ENCODE measurements at places on chromosomes 3 and 15. TPM values are rescaled to one million over a fixed set of nuclear protein-coding genes. Genes with fewer than 3 reads are reported as not detected.

DNA sequence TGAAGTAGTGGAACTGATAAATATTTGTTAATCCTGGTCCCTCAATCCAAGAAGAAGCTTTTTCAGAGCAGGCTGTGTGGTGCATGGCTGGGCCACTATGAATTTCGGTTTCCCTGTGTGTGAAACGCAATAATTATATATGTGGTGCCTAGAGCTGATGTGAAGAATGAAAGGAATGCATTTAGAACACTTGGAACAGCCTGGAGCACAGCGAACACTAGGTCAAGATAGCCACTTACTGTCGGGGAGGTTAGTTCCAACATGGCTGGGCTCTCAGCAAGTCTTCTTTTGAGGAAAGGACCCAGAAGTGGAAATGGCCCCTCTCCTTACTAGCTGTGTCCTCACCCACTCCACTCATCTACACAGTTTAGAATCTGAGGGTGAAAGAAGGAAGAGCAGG is 245.7 kb downstream of the FHIT start:
- no peak for DNase-seq

DNA sequence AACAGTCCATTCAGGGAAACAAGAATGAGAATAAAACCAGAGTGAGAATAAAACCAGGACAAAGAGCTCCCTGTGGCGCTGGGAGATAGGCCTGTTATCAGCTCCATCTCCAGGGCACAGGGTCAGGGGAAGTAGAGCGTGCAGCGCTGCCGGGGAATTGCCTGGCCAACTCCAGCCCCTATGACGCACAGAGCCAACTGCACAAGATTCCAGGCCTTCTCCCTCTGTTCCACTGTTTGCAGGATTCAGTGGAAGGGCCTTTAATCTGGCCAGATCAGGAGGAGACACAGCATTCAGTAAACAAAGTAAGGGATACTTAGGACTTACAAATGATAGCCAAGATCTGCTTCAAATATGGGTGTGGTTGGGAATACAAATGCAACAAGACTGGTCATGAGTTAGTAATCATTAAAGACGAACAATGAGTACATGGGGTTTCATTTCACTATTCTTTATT is 49.4 kb downstream of the ITGB5 start:
- no peak for DNase-seq

DNA sequence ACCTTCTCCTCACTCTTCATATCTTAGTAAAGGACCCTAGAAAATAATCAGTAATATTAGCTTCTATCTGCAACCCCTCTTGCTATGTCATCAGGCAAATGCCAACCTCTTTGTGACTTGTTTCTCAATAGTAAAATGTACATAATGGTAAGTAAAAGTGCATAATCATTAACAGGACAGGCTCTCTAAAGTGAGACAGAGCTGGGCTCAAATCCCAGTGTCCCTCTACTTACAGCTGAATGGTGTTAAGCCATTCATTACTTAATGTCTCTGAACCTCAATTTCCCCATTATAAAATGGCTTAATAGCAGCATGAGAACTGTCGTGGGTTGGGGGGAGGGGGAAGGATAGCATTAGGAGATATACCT is 62.6 kb upstream of the ATP11B start:
- DNase-seq = no peak

DNA sequence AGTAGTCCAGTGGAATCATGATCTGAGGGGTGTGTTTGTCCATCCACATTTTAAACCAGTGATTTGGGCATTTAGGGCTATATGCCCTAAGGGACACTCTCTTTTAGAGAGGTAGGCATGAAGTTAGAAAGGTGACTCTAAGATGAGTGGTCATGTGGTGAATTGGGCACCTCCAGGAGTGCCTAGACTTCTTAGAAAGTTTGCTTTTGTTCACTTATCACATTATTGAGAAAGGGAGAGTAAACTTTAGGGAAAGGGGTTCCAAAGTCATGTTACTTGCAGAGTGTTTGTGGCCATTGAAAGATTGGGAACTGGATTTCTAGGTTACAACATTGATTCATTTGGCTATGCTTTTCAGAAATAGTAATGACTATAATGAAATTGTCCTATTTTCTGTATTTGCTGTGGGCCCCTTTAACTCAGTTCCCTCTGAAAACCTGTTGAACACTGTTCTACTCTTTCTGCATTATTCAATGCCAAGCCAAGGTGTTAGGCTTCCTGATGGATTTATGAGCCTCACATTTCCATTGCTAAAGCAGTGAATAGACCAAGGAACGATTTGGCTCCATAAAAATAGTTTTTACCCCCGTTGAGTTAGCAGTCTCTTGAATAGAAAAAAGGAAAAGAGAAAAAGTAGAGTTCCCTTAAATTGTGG is 169.3 kb downstream of the PTPRG start:
- DNase-seq = no peak

GRCh38 chr3:26118165-26118564 is 328.3 kb downstream of the OXSM start:
- no peak for DNase-seq

DNA sequence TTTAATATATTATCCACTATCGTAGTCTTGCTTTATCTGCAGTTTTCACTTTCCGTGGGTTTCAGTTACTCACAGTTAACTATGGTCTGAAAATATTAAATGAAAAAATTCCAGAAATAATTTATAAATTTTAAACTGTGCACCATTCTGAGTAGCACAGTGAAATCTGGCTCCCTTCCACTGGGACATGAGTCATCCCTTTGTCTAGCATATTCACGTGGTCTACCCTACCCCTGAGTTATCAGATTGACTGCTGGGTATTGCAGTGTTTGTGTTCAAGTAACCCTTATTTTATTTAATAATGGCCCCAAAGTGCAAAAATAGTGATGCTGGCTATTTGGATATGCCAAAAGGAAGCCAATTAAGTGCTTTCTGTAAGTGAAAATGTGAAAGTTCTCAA is 539.5 kb upstream of the AGTR1 start:
- no peak for DNase-seq

DNA sequence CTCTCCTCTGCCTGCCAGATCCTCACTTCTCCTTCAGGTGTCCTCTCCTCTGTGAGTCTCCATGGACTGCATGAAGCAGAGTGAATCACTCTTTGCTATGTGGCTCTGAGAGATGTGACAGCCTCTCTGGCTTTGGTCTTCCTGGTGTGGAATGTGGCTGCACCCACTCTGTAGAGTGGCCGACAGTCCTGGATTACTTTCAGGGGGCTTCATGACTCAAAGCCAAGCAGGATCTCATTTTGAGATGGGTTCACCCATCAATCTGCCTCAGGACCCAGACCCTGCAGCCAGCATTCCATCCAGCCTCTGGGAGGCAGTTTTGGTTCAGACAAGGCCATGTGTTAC is 221.9 kb upstream of the LYSMD4 start:
- peak; percentile 39 for DNase-seq

GRCh38 chr3:157920822-157921700 is 185.2 kb downstream of the SHOX2 start:
- no peak for DNase-seq

DNA sequence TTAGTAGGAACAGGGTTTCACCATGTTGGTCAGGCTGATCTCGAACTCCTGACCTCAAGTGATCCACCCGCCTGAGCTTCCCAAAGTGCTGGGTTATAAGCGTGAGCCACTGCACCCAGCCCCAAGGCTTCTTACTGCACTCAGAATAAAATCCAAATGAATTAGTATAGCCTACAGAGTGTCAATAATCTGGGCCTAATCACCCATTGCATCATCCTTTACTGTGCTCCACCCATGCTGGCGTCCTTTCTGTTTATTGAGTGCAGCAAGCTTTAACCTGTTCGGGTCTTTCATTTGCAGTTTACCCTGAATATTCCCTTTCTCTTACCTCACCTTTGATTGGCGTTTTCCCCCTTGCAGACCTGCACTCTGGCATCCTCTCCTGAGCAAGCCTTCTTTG is 77.7 kb downstream of the CEP63 start:
- DNase-seq = no peak

- no peak for DNase-seq
Measured at GRCh38 chr3:81299481-81299880, 462.0 kb downstream of the GBE1 start.

DNA sequence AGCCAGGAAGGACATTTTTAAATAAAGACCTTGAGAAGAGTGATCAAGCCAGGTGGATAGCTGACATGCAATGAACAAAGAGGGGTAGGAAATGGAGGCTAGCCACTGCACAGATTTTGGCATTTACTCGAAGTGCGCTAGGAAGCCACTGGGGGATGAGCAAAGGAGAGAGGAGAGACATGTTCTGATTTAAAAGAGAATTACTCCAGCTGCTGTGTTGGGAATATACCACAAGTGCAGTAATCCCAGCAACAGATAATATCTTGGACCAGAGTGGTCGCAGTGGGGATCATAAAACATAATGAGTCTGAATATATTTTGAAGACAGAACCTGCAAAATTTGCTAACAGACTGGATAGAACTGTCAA is 19.9 kb downstream of the KPNA4 start:
- DNase-seq = no peak

GRCh38 chr3:177742273-177742672 is 545.0 kb upstream of the TBL1XR1 start:
- DNase-seq = no peak

DNA sequence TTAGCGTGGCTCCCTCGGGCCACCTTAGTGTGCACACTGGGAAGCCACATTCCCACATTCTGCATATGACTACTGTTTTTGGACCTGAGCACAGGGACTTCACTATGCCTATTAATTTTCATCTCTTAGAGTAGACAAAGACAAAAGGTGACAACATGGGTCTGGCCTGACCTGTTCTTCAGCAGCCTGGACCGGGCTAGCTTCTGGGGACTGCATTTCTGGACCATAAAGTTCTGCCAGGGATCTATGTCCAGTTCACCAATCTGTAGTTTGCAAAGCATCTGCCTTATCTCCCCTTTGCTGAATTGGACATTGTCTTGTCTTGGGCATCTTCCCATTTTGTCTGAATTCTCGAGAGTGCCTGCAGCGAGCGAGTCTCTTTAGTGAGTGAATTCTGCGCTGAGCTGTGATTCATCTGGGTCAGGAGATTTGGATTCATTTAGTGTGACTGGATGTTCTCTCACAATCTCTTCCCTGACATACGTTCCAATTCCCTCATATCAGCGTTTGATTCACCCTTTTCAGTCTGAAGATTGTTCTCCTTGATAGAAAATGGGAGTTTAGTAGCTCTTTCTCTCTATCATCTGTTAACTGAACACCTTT is 112.2 kb upstream of the PLXNA1 start:
- peak; percentile 18 for DNase-seq

DNA sequence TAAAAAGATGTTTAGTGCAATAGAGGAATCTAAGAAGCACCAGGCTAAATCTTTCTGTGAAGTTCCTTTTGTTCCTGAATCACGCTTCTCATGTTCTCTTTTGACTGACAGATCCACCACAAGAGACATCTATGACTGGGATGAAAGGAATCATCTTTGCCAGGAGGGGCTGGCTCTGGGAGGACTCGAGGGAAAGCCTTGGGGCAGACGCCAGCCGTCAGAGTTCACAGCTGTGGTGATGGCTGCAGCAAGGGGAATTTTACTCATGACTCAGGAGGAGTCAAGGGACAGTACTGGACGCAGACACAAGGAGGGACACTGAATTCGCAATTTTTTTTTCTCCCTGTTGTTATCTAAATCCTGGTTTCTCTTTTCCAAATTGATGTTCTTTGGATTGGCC is 38.7 kb downstream of the C3orf38 start:
- DNase-seq = no peak

GRCh38 chr15:68403161-68403941 is 28.6 kb downstream of the ITGA11 start:
- DNase-seq = peak; percentile 9

GRCh38 chr15:88745696-88746095 is 57.5 kb upstream of the ACAN start:
- no peak for DNase-seq

GRCh38 chr3:39208463-39209055 is 16.2 kb upstream of the XIRP1 start:
- no peak for DNase-seq

DNA sequence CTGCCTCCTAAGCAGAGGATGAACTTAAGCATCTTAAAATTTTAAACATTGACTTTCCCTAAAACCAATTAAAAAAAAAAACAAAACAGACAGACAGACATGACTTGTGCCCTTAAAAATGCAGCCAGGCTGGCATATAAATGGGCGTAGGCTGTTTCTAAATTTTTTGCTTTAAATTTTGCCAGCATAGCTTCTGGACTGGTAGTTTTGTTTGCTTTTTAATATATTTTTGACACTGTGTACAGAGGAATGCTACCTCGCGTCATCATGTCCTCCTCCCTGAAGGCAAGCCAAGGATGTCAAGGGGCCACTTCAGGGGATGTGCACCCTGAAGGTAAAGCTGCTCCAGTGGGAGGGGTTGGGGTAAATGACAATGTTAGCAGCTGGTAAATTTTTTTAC is 134.8 kb downstream of the PGPEP1L start:
- DNase-seq = no peak

- no peak for DNase-seq
Measured at GRCh38 chr3:9809239-9809614, 835 bp upstream of the TTLL3 start.

DNA sequence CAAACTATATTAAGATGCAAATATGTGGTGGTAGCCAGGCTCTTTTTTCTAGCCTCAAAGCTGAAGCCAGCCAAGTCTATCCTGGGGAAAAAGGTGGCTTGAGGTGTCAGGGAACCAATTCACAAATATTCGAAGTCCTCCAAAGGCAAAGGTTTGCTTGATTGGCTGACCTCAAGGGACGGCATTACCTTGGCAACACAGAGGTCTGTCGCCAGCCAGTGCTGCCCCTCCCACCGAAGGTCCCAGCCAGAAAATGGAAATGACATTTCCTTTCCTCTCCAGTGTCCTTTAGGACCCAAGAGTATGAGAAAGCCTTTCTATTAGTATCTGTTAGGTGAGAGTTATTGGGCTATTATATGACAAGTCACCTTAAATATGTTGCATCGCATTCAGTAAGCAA is 96.0 kb upstream of the LIMD1 start:
- no peak for DNase-seq

- no peak for DNase-seq
Measured at GRCh38 chr3:68988740-68989139, 24.7 kb downstream of the EOGT start.

GRCh38 chr3:186283096-186283495 is 78.9 kb downstream of the DGKG start:
- no peak for DNase-seq

GRCh38 chr15:72872066-72872845 is 88.7 kb upstream of the ADPGK start:
- no peak for DNase-seq

Gene KIF23
- total RNA-seq = 1.2 TPM

Gene CAMK1
- 98.6 TPM for total RNA-seq

Gene FOXL2
- total RNA-seq = not detected

Gene TMOD3
- 40.9 TPM for total RNA-seq

Gene CPN2
- total RNA-seq = 0.16 TPM

Gene ZBBX
- not detected for total RNA-seq

Gene OCA2
- not detected for total RNA-seq

Gene RYR3
- total RNA-seq = 0.48 TPM

Gene TRH
- total RNA-seq = not detected

Gene CELF6
- 1.6 TPM for total RNA-seq

Gene SERINC4
- total RNA-seq = 0.22 TPM

All from mesenteric fat pad (tissue), 1 donor.